ENCODE measurements at places on chromosomes 5 and 9.

DNA sequence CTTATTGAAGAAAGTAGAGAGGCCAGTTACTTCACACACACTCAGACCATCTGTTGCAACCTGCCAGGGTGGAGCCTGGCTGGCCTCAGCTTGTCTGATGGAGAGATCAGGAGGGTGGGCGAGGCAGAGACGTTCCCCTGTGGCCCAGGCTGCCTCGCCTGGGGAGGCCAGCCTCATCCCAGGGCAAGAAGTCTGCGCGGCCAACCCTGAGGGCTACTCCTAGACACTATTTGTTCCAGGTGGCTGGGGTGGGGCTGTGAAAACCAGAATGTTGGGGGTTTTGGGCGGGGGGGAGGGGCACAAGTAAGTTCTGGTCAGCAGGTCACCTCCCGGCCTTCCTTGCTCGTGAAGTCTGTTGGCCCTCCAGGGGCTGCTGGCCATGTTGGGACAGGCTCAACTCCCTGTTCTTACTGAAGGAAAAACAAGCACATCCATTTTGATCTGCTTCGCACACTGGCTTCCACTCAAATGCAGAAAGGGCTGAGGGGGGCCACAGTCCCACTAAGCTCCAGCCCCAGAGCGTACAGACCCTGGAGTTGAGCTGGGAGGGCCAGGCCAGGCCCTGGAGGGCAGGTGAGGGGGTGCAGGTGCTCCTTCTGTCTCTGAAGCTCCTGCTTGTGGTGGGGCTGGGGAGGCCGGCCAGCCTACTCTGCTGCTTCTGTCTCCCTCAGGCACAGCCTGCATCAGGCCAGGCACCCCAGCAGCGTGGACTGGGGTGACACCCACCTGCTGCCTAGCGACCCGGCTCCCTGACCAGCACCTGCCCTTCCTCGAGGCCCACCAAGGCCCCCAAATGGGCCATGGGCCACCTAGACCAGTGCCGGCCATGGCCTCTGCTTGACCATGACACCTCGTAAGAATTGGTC, 46.6 kb downstream of the SECISBP2 start:
- no peak for DNase-seq

DNA sequence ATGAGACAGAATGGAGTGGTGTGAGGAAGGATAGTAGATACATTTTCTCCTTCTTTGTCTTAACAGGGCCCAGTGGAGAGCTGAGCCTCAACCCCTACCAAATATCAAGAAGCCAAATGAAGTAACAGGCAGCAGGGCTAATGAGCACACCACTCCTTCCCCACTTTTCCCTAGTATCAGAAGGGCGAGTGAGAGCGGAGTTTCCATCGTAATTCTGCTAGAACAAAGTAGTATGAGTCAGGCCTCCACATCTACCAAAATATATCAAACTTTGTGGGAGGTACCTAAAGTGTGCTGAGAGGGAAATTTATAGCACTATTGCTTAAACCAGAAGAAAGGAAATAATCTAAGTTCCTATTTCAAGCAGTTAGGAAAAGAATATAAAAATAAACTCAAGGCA, 769.0 kb upstream of the RGMB start:
- DNase-seq: no peak

- peak; percentile 10 for DNase-seq
Observed at GRCh38 chr5:153700940-153701339, 210.5 kb downstream of the GRIA1 start.

- DNase-seq: no peak
Observed at GRCh38 chr5:57247765-57248164, 73.9 kb downstream of the GPBP1 start.

DNA sequence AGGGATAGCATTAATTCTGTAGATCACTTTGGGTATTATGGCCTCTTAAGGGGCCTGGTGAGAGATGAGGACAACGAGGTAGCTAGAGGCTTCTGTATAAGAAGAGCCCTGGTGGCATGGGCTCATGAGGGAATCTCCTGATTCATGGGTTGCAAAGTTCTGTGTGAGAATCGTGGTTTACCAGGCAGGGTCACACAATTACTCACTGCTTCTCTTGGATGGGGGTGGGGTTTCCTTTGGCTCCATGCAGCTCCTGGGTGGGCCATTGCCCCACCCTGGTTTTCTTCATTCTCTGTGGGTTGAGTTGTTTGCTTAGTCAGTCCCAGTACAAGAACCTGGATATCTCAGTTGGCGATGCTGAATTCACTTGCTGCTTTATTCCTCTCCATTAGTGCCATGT, 30.9 kb upstream of the TNFSF15 start:
- DNase-seq: peak; percentile 23
